ENCODE measurements at places on chromosomes 1 and 21. TPM values are rescaled to one million over a fixed set of nuclear protein-coding genes. Genes with fewer than 3 reads are reported as not detected.

TCHHL1 gene
- total RNA-seq: not detected

DNA sequence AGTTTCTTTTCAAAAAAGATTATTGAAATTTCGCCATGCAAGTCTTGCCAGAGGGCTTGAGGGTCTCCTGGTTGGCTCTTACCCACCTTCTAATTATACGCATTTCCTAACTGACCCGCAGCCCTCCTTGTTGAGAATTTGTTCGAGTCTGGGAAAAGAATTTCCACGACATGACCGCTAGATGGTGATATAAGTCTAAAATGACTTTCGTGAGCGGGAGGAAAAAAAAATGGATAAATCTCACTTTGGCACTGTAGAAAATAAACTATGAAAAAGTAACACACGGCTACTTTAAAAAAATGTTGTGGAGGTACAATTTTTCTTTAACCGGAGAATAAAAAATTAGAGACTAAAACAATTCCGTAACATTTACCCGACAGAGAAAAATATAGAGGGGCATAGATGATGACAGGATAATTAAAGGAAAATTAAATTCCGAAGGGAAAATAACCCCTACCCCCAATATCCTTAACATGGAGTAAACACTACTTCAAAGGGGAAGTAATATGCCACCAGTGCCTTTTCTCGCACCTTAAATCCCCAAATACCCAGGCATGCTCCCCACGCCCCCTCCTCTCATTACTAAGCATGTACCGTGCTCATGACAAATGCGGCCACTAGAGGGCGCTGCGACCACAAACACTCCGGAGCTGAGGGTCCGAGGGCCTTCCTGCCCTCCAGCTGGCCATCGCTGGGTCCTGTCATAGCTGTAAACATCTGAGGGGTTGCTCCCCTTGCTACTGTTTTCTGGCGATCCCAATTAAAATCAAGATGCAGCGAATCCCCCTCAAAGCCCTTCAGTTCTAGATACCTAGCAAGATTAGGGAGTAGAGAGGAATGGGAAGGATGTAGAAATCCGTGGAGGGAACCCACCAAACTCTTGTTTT, 266.9 kb downstream of the ASTN1 start:
- DNase-seq: peak; percentile 76

RAB25 gene
- 75.2 TPM for total RNA-seq

DNA sequence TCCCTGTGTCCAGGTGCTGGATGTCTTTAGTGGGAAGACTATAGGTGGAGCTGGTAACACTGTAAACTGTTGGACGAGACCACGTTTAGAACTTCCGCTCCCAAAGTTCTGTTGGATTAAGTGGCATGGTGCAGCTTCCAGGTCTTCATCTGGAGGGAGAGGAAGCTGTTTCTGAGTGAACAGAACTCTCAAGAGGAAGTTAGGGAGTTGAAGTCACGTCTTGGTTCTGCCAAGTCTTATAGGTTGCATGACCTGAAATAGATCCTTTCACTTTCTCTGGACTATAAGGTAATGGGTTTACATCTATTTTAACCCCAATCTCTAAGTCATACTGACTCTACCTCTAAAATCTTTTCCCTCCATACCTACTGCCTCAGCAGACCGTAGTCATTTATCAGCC, 97.4 kb upstream of the TNR start:
- no peak for DNase-seq

DNA sequence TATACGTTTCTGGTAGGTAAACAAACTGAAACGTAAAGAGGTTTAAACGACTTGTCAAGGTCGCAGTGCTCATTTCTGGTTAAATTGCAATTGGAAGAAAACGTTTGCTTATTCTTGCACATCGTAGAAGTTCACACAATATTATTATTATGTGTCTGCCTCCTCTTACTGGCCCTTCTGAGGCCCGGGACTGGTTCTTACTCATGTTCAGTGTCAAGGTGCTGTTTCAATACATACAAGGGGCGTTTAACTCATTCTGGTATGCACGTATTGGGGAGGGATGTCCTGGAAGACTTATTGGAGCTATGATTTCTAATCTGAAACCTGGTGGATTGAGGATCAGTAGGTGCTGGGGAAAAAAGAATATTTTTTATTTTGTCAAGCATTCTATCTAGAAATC, 932 bp downstream of the RPF1 start:
- DNase-seq: no peak

- no peak for DNase-seq
Measured at GRCh38 chr1:22884806-22885530, 87.7 kb downstream of the LACTBL1 start.

DNA sequence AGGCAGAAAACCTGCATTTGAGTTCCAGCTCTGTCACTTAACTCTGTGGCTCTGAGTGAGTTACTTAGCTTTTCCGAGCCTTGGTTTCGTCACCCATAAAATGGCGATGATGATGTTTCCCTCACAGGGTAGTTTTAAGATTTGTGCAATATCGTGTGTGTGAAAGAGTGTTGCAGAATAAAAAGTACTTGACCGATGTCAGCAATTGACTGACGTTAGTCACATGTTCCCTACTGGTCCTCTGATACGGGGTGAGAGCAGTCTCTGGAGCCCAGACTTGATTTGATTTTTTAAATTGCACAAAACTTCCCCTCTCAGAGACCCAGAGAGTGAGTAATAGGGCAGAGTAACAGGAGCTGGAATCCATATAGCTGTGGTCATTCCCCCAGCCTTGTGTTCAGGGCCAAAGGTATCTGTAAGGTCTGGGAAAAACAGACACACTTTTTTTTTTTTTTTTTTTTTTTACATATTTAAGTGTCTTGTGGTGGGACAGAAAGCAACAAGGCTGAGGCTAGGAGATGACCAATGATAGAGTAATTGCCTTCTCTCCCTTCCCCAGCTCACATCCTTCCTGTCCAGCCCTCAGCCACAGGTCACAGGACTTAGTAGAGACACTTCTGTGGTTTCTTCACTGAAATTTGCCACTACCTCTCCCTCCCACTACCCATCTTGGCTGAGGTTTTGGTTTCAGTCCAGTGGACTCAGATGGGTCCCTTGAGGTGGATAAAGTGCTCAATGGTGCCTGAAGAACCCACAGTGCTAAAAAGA, 2.0 kb downstream of the FCER1G start:
- DNase-seq: no peak

OLFML2B gene
- total RNA-seq: 11.0 TPM

OR2T11 gene
- not detected for total RNA-seq

GRCh38 chr1:159991513-159991912, 37.5 kb upstream of the SLAMF9 start:
- peak; percentile 29 for DNase-seq

PRAMEF12 gene
- not detected for total RNA-seq

CR1L gene
- 2.6 TPM for total RNA-seq

DNA sequence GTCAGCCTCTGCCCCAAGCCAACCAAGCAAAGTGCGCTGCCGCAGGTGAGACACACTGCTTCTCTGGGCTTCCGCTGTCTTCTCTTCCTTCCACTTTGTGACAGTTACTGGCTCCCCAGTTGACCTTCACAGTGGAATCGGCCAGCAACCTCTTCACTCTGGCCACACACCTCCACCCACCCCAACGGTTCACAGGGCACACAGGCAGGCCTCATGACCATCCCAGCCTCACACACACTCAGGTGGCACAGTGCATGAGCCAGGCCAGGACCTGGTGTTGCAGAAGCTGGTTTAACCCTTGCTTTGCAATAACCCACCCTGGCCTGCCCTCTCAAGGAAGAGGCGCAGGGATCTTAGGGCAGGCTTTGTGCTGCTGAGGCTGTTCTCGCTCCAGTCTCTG, 69.2 kb downstream of the SSBP3 start:
- DNase-seq: no peak

Measured in lung (tissue), 17 donors.